ENCODE measurements at places on chromosomes 16 and 17.

- DNase-seq: no peak
Measured at GRCh38 chr17:5254903-5255521, 20.4 kb upstream of the SCIMP start.

GRCh38 chr17:80123791-80124190 lies 22.4 kb downstream of the GAA start:
- no peak for DNase-seq

DNA sequence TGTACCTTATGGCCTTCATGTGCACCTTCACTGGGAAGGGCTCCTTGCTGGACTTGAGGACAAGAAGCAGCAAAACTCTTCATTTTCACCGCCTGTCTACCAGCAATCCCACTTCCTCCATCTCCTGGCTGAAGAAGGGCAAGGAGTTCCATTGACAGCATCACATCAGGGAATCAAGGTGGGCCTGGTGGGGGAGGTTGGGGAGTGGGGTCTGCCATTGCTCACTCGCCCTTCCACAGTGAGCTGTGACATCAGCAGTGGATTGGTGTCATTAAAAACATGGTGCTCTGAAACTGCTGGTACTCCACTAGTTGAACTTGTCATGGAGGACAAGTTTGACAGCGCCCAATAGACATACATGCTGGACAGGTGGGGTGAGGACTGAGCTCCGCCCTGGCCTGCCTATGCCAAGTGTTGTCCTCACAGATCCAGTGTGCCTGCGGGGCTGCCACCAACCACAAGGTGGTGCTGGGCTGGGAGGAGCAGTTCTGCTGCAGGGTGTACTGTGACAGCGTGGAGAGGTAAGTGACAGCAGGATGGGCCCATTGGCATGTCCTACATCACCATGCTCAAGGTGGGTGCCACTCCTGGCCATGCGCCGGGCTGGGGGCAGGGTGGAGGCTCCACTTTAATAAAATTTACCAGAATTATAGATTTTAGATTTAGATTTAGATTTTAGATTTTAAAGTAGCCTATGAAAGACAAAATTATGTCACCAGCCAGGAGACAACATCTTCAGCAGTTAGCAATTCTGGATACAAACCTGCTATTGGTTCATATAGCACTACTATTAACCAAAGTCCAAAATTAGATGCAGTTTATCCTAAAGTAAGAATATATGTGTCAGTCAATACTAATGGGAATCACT lies 1729.1 kb downstream of the TP53TG3F start:
- no peak for DNase-seq

- DNase-seq: no peak
Measured at GRCh38 chr17:79698146-79698846, 32.4 kb upstream of the ENPP7 start.

DNA sequence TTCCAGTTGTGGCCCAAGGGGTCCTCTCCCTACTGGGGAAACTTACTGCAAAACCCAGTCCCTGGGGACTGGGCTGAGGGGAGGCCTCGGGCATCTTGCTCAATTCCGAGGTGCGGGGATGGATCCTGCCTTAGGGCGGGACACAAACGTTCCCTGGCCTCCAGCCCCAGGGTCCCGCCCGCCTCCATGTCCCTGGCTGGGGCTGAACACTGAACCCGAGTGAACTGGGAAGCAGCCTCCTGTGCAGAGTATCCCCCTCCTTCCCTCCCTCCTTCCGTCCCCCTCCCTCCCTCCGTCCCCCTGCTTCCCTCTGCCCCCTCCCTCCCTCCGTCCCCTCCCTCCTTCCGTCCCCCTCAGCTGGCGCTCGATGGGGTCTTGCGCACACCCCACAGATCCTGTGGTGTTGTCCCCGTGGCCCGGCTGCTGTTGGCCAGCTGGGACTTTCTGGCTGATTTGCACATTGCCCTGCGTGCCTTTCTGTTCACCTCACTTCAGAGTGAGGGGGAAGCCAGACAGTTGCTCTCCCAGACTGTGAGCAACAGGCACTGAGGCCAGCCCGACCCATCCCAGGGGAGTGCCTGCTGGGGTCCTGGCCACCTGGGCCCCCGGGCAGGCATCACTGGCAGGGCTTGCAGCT lies 5.5 kb downstream of the TRAF7 start:
- no peak for DNase-seq

- no peak for DNase-seq
Measured at GRCh38 chr17:55168958-55169687, 95.6 kb upstream of the HLF start.

- DNase-seq: no peak
Measured at GRCh38 chr17:50170662-50171370, 5.0 kb downstream of the SGCA start.

- no peak for DNase-seq
Measured at GRCh38 chr17:76783146-76783545, 45.2 kb downstream of the MFSD11 start.

- DNase-seq: no peak
Measured at GRCh38 chr17:13953841-13954240, 115.5 kb upstream of the COX10 start.

DNA sequence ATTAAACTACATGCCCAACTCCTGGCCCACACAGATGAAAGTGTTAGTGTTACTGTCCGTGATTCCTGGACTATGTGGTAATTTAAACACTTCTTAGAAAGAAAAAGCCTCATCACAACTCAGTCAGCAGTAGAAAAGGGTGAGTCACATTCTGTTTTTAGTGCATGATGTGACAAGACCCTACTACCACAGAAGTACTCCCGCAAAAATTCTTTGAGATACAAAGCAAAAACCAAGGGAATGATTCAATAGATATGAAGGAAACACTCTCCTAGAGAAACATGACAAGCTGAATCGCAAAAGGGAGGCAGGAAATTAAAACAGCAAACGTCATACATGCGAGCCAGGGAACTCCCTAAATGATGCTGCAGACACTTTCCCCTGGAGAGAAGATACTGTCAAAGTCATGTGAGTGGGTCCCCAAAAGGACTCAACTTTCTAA lies 14.4 kb downstream of the SNN start:
- DNase-seq: no peak

DNA sequence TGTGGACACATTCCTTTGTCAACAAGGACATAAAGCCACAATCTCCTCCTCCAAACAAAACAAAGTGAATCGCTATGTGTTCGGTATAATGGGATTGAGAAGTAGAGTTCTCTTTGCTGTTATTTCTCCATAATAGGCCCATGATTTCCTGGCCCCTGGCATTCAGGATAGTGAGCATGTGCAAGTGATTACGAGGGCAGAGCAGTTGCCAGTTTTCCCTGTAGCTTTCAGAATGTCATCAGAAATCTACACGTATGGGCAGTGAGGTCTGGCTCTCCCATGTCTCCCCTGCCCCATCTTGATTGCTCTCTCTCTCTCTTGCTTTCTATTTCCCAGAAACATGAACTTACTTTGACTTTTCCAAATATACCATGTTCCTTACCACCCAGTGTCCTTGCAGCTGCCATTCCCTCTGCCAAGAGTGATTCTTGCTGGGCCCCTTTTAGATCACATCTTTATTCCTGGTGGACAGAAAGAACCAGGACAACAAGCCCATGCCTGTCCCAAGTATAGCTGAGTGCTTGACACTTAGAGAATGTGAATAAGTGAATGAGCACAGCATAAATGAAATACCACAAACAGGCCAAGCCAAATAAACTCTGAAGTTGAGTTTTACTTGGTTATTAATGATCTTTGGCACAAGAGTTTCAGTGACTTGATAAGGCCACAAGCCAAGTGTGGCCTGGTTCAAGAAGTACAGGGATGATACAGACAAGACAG lies 273.1 kb downstream of the CDH13 start:
- no peak for DNase-seq

DNA sequence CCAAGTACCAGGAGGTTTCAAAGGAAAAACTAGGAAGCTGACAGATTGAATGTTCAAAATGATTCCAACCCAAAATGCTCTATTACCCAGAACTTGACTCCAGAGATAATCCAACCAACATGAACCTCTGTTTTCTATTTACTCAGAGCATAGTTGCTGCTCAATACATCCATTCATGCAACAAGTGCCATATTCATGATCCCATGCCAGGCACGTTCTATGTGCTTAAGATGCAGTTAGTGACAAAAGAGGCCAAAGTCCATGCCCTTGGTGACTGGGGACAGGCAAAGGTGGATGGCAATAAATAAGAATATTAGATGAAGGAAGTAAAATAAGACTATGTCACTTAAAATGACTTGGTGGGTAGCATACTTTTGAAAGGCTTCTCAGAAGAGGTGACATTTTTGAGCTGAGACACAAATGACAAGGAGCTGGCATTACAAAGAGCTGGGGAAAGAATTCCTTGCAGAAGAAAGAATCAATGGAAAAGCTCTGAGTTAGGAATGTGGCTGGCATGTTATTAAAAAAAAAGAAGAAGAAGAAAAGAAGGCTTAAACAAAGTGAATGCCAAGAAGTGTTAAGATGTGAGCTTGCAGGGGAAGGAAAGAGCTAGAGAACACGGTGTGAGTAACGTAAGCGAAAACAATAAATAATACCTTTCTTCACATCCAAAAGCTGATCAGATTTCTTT lies 34.5 kb downstream of the TOX3 start:
- DNase-seq: no peak

DNA sequence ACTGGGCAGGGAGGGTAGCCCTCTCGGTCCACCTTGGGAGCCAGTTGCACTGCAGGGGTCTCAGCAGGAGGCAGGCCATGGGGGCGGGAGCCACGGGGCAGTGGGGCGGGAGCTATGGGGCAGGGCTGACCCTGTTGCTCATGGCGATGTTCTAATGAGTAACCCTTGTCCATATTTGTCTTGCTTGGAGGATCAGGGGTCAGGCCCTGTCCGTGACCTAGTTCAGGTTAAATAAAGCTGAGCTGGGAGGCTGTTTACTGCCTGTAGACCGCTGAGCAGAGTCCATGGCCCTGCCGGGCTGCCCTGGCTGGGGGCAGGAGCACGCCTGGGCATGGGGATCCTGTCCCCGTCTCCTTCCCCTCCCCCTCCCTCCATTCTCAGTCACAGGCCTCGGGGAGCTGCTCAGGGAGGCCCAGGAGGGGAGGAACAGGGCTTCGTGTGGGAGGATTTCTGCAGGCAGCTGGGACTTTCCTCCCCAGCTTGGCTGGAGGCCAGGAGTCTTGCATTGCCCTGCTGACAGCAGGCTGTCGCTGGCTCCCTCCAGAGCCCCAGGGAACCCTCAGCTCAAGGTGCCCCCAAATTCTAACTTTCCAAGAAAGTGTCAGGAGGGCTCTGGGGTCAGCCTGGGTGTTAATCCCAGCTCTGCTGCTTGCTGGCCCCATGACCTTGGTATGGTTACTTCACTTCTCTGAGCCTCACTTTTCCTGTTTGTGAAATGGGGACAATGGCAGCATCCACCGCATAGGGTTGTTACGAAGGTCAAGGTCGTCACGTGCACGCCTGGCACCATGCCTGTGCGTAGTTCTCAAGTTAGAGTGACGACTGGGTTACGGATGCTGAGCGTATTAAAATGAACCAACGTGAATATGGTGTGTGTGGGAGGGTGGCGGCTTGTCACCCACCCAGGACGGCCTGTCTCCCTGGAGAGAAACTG lies 6.1 kb upstream of the SERPINF2 start:
- peak; percentile 37 for DNase-seq

GRCh38 chr17:74386386-74386785 lies 19.1 kb downstream of the GPR142 start:
- DNase-seq: no peak

DNA sequence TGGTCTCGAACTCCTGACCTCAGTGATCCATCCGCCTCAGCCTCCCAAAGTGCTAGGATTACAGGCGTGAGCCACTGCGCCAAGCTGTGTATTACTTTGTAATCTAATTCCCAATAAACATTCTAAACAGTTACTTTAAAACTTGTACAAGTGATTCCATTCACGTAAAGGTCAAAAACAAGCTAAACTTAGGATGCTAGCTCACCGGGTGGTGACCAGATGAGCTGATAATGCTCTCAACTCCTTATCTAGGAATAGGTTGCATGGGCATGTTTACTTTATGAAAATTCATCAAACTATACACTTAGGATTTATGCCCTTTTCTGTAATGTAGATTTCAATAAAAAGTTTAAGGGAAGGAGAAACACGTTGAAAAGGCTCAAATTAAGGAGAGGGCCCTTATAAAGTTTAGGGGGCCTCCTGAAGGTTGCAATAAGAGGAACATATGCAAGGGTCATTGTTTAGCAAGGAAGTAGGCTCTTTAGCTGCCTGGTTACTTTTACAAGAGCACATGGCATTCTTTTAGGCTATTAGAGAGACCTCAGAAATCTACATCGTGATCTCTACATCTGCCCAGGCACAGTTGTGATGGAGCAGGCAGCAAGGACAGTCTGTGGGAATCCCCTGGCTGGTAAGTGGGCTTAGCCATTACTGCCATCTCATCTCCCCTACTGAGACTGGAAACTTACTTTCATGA lies 13.3 kb downstream of the CDR2 start:
- no peak for DNase-seq

- no peak for DNase-seq
Measured at GRCh38 chr17:78324391-78325075, 35.3 kb downstream of the SOCS3 start.

DNA sequence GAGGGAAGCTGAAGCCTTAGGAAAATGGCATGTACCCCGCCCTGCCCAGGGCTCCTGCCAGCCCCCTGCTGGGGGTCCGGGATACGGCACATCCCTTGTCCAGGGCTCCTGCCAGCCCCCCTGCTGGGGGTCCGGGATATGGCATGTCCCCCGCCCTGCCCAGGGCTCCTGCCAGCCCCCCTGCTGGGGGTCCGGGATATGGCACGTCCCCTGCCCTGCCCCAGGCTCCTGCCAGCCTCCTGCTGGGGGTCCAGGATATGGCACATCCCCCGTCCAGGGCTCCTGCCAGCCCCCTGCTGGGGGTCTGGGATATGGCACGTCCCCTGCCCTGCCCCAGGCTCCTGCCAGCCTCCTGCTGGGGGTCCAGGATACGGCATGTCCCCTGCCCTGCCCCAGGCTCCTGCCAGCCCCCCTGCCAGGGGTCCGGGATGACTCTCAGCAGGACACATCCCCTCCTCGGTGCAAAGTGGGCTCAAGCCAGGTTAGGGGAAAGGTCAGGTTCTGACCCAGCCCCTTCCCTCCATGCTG lies 43.2 kb downstream of the RPH3AL start:
- DNase-seq: no peak

GRCh38 chr16:84453061-84453752 lies 51.3 kb downstream of the MEAK7 start:
- DNase-seq: no peak

GRCh38 chr17:44122816-44123355 lies 555 bp downstream of the HDAC5 start:
- DNase-seq: no peak

GRCh38 chr17:78675316-78675616 lies 98.1 kb upstream of the DNAH17 start:
- no peak for DNase-seq

GRCh38 chr17:77867308-77867781 lies 91.2 kb upstream of the TNRC6C start:
- no peak for DNase-seq

Data from stimulated activated CD4-positive, alpha-beta T cell treated with anti-CD3 and anti-CD28 coated beads, Interleukin-1b, Interleukin-23, amount 100 ng/mL, for 24 hours (primary cell).